ENCODE measurements at places on chromosomes 4 and X. TPM values are rescaled to one million over a fixed set of nuclear protein-coding genes. Genes with fewer than 3 reads are reported as not detected.

MAGEC2 gene
- not detected for total RNA-seq

GRCh38 chr4:2102045-2102883, 43.1 kb downstream of the NAT8L start:
- H3K27me3 ChIP-seq: no peaks in the 10 kb centered on the region
- H3K4me3 ChIP-seq: no peak overlapping the region

GJB1 gene
- total RNA-seq: not detected

MAGEA11 gene
- total RNA-seq: not detected

DNA sequence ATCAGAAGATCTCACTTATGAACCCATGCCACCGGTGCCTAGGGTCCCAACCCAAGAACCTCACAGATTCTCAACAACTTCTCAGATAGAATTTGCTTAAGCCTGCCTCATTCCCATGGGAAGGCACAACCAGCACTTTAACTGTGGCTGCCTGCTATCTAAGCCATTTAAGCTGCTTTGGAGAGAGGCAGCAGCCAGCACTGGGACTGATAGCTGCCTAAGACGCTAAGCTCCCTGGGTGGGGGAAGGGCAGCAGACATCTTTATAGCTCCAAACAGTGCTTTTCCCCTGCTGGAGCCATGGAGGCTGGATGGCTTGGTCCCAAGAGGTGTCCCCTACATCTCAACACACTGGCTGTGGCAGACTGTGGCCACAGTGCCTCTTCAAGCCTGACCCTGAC, 1268.6 kb downstream of the FAM133A start:
- no peaks in the 10 kb centered on the region for H3K27me3 ChIP-seq
- no peak overlapping the region for H3K27ac ChIP-seq
- H3K36me3 ChIP-seq: no peaks in the 10 kb centered on the region
- DNase-seq: no peak

GSX2 gene
- not detected for total RNA-seq

DNA sequence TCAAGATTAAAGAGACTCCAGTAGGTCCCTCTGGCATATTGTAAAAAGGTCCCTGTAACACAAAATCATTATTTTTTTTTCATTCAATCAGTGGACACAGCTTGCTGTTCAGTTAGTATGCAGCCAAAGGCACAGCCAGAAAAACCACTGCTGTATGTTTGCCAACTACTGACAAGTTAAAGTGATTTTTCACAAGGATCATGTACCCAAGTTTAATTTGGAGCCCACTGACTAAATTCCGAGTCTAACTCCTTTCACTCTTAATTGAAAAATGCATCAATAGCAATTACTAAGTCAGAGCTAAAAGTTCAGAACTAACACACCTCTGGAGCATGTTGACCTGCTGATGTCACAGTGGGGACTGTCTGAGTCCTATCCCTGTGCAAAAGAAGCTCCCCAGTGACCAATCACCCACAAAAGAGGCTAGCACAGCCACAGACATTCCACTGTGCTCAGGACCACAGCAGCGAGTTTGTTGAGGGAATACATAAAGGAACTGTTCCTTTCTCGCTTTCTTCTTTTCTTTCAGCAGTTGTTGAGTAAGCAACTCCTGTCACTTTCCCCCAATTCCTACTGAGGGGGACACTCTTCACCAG, 60.4 kb downstream of the STX18 start:
- no peak for DNase-seq
- H3K4me1 ChIP-seq: peaks cover 7% of the 10 kb centered on the region
- H3K36me3 ChIP-seq: peaks cover 3% of the 10 kb centered on the region
- no peaks in the 10 kb centered on the region for H3K27me3 ChIP-seq
- H3K4me3 ChIP-seq: no peak overlapping the region
- H3K27ac ChIP-seq: no peak overlapping the region

DNA sequence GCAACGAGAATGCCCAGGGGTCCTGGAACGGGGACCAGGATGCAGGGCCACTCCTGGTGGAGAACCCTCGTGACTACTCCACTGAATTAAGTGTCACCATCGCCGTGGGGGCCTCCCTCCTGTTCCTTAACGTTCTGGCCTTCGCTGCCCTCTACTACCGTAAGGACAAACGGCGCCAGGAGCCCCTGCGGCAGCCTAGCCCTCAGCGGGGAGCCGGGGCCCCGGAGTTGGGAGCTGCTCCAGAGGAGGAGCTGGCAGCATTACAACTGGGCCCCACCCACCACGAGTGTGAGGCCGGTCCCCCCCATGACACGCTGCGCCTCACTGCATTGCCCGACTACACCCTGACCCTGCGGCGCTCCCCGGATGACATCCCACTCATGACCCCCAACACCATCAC, 24.9 kb downstream of the NLGN3 start:
- H3K27ac ChIP-seq: no peak overlapping the region
- no peak overlapping the region for H3K4me3 ChIP-seq
- H3K4me1 ChIP-seq: peaks cover 6% of the 10 kb centered on the region
- H3K27me3 ChIP-seq: no peaks in the 10 kb centered on the region

DNA sequence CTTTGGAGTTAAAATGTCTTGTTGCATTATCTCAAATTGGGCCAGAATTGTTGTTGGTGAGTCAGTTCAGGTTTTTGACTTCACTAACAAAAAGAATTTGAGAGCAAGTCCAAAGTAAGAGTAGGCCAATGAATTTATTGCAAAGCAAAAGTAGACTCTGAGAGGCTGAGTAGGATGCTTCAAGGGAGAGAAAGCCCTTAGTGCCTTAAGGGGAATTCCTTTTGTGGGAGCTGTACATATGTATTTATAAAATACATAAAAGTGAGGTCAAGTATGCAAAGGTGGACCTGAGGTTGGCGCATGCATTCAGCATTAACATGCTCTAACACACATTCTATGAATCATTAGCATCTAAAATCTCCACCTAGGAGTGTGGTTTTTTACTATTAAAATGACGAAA, 565.4 kb downstream of the GRXCR1 start:
- H3K27ac ChIP-seq: no peak overlapping the region
- no peaks in the 10 kb centered on the region for H3K36me3 ChIP-seq
- H3K27me3 ChIP-seq: no peaks in the 10 kb centered on the region
- DNase-seq: no peak
- no peak overlapping the region for H3K4me3 ChIP-seq

IL15 gene
- total RNA-seq: 2.2 TPM

SMIM10 gene
- total RNA-seq: 0.34 TPM

DNA sequence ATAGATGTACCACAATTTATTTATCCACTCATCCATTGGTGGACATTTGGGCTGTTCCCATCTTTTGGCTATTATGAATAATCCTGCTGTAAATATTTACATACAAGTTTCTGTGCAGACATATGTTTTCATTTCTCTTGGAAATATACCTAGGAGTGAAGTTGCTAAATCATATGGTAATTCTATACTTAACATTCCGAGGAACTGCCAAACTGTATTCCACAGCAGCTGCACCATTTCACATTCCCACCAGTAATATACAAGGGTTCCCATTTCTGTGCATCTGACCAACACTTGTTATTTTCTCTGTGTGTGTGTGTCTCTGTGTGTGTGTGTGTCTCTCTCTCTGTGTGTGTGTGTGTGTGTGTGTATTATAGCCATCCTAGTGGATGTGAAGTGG, 15.4 kb upstream of the DOCK11 start:
- no peaks in the 10 kb centered on the region for H3K27me3 ChIP-seq
- no peak overlapping the region for H3K4me3 ChIP-seq
- H3K36me3 ChIP-seq: no peaks in the 10 kb centered on the region

DNA sequence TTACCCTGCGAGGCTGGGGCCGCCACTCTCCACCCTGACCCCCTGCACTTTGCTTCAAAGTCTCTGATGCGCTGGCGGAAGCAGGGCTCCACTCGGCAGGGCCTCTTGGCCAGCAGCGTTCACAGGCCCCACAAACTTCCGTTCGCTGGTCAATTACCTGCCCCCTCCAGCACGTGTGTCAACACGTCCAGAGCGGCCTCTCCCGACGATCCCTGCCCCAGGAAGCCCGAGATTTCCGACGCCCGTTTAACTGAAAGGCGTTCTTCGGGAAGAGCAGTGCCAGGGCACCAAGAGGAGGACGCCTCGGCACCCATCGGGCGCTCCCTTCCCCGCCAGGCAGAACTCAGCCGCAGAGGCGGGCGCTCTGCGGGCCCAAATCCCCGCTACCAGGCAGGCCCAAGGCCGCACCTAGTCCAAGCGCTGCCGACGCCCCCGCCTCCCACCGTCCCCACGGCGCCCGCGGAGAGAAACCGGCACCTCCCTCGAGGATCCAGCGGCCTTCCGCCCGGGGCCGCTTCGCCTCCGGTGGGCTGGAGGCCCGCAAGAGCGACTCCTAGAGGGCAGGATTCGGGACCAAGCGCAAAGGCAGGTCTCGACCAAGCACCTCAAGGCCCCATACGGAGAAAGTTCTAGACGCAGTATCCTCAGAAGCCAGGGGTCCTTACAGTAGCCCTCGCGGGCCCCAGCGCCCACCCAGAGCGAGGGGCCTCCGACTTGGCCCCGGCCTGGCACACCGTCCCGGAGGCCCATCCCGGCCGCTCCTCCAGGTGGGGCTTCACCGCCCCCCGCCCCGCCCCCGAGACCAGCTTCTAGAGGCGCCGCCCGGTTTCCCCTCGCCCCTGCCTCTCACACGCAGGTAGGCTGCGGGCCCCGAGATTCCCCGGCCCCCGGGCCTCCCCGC, 586 bp downstream of the BCAP31 start:
- DNase-seq: peak; percentile 65
- H3K27ac ChIP-seq: peak overlapping the region; percentile 88
- H3K27me3 ChIP-seq: no peaks in the 10 kb centered on the region
- peaks cover 21% of the 10 kb centered on the region for H3K36me3 ChIP-seq
- H3K4me1 ChIP-seq: peaks cover 27% of the 10 kb centered on the region

SULT1E1 gene
- total RNA-seq: not detected

GRCh38 chrX:28135378-28136047, 154.3 kb upstream of the DCAF8L1 start:
- DNase-seq: no peak

DNA sequence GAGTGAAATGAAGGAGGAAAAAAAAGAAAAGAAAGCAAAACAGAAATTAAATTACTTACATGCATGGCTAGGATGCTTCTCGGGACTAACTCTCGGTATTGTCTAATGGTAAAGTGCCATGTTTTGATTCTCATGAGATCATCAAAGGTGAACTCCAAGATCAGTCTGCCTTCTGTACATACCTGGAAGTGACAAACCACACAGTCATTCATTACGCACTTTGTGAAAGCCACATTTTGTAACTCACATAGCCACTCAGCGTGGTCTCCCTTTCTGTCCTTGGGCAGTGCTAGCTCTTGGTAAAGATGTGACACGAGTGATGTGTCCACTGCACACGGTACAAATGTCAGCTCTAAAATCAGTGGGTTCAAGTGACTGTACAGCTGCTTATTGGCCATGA, 309.8 kb downstream of the LDB2 start:
- H3K27me3 ChIP-seq: no peaks in the 10 kb centered on the region
- H3K27ac ChIP-seq: no peak overlapping the region
- H3K36me3 ChIP-seq: no peaks in the 10 kb centered on the region
- DNase-seq: no peak

DNA sequence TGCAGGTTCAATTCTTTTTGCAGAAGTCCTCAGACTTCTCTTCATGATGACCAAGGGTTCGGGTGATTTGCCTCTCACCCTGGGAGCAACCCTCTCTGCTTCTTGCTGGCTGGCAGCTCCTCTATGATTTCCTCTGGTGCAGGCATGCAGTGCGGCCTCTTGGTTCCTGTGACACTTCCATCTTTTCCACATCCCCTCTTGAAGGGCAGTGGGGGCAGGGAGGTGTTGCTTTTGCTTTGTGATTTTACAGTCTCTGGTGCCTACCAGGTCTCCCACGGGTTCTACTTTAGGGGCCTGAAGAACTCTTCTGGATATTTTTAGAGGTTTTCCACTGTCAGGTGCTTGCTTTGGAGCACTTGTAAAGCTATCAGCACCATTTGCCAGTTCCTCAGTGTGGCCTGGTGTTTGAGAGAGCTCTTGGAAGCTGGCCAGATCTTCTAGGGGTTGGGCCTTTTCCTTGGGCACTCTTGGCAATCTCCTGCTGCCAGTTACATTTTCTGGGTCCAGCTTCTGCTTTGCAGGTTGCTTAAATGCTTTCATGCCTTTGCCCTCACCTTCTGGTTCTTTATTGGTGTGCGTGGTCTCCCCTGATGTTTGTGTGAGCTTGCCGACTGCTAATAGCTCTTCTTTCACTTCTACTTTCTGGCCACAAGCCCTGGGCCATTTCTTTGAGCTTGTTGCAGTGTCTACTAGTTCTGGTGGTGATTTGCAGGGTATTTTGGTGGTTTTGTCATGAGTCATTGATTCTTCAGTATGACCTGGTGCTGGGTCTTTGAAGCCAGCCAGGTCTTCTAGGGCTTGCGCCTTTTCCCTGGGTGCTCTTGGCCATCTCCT, 11.5 kb upstream of the CHST7 start:
- DNase-seq: peak; percentile 33
- H3K27me3 ChIP-seq: no peaks in the 10 kb centered on the region
- peaks cover 4% of the 10 kb centered on the region for H3K36me3 ChIP-seq
- peaks cover 13% of the 10 kb centered on the region for H3K4me1 ChIP-seq
- H3K27ac ChIP-seq: no peak overlapping the region
- no peak overlapping the region for H3K4me3 ChIP-seq

- no peaks in the 10 kb centered on the region for H3K27me3 ChIP-seq
- no peaks in the 10 kb centered on the region for H3K4me1 ChIP-seq
- no peak for DNase-seq
- H3K36me3 ChIP-seq: no peaks in the 10 kb centered on the region
- no peak overlapping the region for H3K4me3 ChIP-seq
- no peak overlapping the region for H3K27ac ChIP-seq
These were observed 417.2 kb downstream of the TRAM1L1 start for GRCh38 chr4:116668190-116668589.

TSPAN7 gene
- total RNA-seq: 0.73 TPM

GRCh38 chr4:15982842-15983524, 20.0 kb upstream of the FGFBP2 start:
- H3K4me3 ChIP-seq: no peak overlapping the region
- no peaks in the 10 kb centered on the region for H3K36me3 ChIP-seq
- no peak overlapping the region for H3K27ac ChIP-seq
- DNase-seq: no peak
- H3K27me3 ChIP-seq: peaks cover 6% of the 10 kb centered on the region

GRCh38 chr4:138007572-138007971, 234.6 kb downstream of the SLC7A11 start:
- no peaks in the 10 kb centered on the region for H3K36me3 ChIP-seq
- DNase-seq: no peak
- H3K4me3 ChIP-seq: no peak overlapping the region
- H3K27me3 ChIP-seq: no peaks in the 10 kb centered on the region
- no peak overlapping the region for H3K27ac ChIP-seq

DNA sequence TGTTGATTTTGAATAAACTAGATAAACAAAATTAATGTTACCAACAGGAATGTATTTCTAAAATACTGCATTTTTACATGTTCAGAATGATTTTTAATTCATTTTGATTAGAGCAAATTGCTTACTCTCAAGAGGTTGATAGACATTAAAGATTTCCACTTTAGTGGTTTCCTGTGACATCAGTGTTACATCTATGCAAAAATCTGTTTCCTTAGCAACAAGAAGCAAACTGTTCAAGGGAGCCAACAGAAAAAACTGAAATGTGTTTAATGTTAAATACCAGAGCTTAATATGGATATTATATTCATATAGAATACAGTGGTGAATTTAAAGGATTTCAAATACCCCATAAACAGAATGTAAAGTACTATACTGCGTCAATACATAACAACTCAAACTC, 277.8 kb downstream of the GABRG1 start:
- no peaks in the 10 kb centered on the region for H3K4me1 ChIP-seq
- H3K36me3 ChIP-seq: no peaks in the 10 kb centered on the region

- no peak overlapping the region for H3K27ac ChIP-seq
- H3K4me3 ChIP-seq: no peak overlapping the region
- peaks cover 2% of the 10 kb centered on the region for H3K27me3 ChIP-seq
- no peaks in the 10 kb centered on the region for H3K36me3 ChIP-seq
These were observed 200.7 kb downstream of the CRLF2 start for GRCh38 chrX:1011691-1012283.

GRCh38 chr4:14528918-14529317, 473.4 kb upstream of the CPEB2 start:
- H3K27ac ChIP-seq: no peak overlapping the region
- no peaks in the 10 kb centered on the region for H3K27me3 ChIP-seq
- H3K4me3 ChIP-seq: no peak overlapping the region
- H3K4me1 ChIP-seq: no peaks in the 10 kb centered on the region
